ENCODE measurements at places on chromosomes 12 and 14.

GRCh38 chr14:102795060-102795925 lies 18.0 kb downstream of the TRAF3 start:
- DNase-seq, result no peak

GRCh38 chr12:130213249-130213648 lies 51.0 kb downstream of the FZD10 start:
- no peak for DNase-seq

GRCh38 chr12:27968972-27969623 lies 3.4 kb downstream of the PTHLH start:
- DNase-seq, result no peak

GRCh38 chr12:116308647-116309046 lies 31.2 kb upstream of the MED13L start:
- no peak for DNase-seq

DNA sequence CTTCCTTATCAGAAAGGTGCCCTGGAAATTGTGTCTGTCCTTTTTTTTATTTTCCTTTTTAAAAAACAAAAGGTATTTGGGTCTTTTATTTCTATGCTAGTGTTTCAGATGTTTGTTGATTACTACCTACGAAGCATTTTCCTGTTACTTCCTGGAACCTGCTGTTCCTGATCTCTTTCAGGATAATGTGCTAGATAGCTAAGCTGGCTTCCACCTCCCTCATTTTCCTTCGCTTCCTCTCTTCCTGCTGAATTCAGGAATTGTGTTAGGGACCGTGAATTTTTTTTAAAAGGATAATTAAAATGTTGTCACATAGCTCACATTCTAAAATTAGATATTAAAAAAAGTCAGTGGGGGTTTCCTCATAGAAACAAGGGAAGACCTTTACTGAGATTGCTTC lies 27.7 kb downstream of the TMTC2 start:
- no peak for DNase-seq

DNA sequence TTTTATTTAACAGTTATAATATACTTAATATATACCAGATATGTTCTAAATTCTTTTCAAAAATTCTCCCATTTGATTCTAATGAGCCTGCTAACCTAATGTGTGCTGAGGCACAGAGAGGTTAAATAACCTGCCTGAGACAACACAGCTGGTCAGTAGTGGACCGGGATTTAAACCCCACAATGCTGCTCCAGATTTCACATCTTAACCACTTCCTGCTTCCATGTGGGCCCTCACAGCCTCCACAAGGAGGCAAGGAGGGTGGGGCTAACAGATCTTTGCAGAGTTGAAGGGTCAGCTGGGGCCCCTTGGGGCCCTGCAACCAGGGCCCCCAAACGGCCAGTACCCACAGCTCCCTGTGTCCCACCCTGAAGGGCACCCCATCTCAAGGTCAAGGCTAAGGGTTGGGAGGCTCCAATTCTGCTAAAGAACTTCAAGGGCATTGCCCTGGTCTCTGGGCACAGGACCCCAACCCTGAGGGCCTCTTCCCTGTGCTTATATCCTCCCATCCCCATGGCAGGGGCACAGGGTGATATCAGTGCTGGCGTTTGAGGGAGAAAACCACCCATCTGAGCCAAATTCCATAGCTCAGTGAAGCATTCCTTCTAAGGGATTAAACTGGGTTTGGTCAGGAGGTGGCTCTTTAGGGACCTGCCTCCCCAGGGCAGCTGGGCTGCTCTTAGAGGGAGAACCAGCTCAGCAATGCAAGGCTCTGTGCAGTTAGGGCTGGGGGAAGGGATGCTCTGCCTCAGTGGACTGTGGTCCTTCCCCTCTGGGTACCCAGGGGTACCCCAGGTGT lies 2.2 kb downstream of the KRT80 start:
- no peak for DNase-seq

DNA sequence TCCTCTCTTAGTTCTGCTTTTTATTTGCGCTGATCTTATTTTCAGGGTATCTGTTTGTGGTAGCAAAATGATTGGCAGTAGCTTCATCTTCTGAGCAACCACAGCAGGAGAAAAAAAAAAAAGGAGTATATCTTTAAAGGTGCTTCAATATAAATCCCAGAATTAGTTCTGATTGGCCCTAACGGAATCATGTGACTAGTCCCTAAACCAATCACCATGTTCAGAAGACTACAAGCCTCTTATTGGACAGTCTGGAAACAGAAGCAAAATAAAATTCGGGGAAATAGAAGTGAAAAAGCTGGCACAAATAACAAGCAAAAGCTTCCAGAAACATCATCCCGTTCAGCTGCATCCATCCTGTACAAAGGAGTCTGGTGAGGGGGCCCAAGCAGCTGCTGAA lies 49.9 kb upstream of the PTPRO start:
- no peak for DNase-seq

GRCh38 chr14:55274751-55275150 lies 3.5 kb downstream of the FBXO34 start:
- no peak for DNase-seq

- DNase-seq, result no peak
Observed at GRCh38 chr12:53427905-53428594, 4.4 kb downstream of the AMHR2 start.

DNA sequence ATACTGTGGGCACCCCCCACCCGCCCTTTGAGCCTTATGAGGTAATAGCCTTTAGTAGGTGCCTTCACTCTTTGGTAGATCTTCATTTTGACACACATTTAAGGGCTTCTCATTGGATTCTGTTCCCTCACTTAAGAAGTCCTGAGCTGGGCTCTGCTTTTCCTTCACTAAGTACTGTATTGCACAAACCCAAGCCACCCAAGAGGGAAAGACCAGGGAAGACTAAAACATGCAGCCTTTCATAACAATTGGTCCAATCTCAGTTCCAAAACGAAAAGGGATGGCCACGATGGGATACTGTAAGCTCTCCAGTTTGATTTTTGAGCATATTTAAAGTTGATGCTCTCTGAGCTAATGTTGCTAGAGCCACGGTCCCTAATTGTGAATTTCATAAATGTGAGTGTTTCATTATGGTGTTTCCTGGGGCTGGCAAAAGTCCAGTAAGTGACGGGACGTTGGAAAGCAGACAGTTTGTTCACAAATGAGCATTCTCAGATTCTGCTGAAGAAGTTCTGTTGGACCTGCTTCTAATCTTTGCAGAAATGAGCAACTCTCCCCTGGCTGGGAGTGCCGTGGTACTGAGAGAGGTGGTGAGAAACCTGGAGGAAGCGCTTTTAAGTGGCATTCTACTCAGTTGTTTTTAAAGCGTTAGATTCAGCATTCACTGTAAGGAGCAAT lies 9.4 kb downstream of the SSPN start:
- DNase-seq, result no peak

DNA sequence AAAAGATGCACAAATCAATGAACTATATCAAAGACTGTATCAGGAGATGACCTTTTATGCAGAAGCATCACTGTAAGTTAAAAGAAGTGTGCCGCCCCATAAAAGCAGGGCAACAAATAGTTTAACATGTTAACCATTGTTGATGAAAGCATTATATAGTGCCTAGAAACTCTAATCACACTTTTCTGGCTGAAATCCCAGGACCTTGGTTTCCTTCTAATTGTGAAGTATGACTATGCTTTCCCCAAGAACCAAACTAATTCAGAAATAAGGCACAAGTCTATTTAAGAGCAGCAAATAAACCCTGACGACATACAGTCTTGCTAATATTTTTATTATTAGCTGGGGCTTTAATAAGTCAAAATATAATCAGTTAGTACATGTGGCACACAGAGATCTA lies 21.7 kb downstream of the RACGAP1 start:
- no peak for DNase-seq

GRCh38 chr12:5192726-5193125 lies 149.0 kb downstream of the KCNA5 start:
- no peak for DNase-seq

- peak; percentile 27 for DNase-seq
Observed at GRCh38 chr14:51093371-51094281, 1.3 kb downstream of the TRIM9 start.

- DNase-seq, result no peak
Observed at GRCh38 chr14:71117839-71118743, 210.8 kb downstream of the PCNX1 start.

DNA sequence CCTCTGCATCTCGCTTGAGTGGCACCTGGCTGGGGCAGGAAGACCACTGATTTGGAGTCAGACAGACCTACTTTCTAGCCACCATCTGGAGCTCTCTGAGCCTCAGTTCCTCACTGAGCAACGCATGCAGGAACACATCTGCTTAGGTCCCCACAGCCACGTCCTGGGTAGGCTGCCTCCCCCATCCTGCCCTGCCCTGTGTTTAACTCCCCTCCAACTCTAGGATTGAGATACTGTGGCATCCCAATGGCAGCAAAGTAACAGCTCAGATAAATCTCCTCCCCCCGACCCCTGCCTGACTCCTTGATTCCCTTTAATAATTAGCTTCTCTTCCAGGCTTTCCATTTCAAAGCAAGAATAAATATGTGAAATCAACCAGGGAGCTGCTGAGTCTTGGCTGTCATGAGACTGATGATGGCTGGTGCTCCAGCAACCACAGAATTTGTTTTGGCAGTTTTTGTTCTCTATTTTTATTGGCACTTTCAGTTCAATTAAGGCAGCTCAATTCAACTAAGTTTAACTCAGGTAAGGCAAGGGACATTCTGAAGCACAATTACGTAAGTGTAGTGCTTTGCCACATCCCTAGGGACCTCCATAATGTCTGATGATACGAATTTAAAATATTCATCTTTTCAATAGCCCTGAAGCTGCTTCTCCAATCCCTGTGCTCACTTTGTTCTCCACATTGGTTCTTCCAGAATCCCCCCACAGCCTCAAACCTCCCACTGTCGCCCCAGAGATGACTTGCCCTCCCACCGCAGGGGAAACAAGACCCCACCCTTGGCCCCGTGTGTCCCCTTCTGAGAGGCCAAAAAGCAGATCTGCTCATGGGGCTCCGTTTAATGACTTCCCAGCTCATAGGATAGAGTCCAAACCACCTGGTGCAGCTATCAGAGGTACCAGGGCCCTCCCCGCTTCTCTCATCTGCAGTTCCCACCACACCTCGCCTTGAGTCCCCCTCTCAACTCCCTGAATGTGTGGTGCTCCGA lies 58.2 kb downstream of the ESR2 start:
- no peak for DNase-seq

DNA sequence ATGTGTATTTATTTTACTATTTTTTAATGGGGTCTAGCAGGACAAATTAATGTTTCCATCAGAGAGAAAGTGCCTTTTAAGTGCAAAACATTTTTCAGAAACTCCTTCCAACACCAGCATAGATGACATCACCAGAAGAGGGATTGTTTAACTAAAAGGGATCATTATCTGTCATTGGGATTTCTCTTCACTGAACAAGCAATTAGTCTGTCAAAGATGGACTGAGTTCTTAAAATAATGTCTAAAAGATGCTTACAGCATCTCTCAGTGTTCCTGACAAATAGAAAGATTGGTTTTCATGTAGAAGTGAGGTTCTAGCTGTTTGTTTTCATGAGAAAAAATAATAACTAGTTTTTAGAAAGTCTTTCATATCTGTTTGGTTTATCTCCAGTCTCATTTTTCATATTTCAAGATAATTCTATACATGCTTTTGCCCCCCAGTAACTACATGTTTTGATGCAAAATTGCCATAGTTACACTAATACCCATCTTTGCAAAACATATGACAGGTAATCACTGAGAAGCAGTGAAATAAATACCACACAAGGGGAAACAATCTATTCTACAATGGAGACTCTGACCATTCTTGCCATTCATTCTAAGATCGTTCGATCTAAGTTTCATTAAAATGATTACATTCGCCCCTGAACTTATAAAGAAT lies 850.3 kb downstream of the GALC start:
- DNase-seq, result no peak

DNA sequence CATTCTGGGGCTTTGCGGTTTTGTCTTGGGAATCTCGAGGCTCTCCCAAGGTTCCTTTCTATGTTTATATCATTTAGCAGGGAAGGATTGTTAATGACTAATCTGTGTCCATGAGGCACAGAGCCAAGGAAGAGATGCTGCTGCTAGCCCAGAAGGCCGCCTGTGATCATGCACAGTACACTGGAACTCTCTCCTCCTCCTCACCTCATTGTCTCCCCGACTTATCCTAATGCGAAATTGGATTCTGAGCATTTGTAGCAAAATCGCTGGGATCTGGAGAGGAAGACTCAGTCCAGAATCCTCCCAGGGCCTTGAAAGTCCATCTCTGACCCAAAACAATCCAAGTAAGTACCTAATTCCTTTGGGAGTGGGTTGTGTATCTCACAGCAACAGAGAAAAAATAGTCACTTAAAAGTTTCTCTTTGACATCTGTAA lies at the start of gene NR1H4:
NR1H4 (plus strand) TSS at position 151 of the 435 bp plus-strand sequence. CDS start 19,458 bp downstream, outside the sequence.
- DNase-seq, result no peak

GRCh38 chr14:52380294-52380693 lies 66.2 kb downstream of the PTGER2 start:
- no peak for DNase-seq

DNA sequence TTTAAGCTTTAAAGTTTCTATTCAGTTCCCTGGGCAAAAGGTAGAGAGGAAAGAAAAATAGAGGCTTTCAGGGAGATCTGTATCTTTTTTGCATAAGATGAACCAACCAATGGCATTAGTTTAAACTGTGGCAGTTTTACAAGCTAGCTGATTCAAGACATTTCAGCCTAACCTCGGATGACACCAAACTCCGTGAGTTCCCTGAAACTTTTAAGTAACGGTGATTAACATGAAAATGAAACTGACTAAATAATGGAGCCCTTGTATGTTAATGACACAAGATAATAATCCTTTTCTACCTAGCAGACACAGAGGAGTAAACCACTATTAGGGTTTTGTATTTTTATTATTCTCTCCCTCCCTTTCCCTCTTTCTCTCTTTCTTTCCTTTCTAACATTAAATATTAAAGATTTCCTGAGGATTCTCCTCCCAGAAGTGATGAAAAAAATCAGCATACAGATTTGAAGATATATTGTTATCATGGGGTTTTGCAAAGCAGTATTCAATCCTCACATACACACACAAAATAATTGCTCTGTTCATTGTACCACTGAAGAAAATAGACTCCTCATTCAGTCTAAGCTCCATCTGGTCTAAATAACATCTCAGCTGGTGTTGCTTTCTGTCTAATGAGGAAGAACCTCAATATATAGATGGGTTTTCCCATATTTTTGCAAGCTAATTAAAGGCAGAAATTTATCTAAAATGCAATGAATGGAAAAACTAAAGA lies 483.8 kb downstream of the NOVA1 start:
- no peak for DNase-seq

DNA sequence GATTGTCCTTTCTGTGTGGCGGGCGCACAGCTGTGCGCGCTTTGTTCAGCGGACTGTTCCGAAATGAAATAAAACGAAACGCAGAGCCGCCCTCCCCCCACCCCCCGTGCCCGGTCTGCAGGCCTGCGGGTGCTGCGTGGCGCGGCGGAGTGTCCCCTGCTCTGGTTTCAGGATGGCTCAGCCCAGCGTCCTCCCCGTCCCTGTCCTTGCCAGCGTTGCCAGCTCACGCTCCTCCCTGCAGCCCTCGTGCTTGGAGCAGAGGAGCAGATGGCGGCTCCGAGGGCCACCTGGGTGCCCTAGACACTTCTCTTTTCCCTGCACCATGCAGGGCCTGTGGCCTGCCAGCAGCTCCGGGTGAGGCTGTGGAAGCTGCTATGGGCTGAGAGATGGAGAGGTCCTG lies 17.5 kb upstream of the BEGAIN start:
- DNase-seq, result no peak

GRCh38 chr14:50452296-50452695 lies 55.6 kb upstream of the CDKL1 start:
- DNase-seq, result no peak

GRCh38 chr12:42477941-42478340 lies 111.6 kb downstream of the PRICKLE1 start:
- no peak for DNase-seq

GRCh38 chr14:60863249-60863648 lies 117.6 kb downstream of the TRMT5 start:
- DNase-seq, result no peak

Data from renal pelvis (tissue), 12 donors.